ENCODE measurements at places on chromosomes 11 and 22.

DNA sequence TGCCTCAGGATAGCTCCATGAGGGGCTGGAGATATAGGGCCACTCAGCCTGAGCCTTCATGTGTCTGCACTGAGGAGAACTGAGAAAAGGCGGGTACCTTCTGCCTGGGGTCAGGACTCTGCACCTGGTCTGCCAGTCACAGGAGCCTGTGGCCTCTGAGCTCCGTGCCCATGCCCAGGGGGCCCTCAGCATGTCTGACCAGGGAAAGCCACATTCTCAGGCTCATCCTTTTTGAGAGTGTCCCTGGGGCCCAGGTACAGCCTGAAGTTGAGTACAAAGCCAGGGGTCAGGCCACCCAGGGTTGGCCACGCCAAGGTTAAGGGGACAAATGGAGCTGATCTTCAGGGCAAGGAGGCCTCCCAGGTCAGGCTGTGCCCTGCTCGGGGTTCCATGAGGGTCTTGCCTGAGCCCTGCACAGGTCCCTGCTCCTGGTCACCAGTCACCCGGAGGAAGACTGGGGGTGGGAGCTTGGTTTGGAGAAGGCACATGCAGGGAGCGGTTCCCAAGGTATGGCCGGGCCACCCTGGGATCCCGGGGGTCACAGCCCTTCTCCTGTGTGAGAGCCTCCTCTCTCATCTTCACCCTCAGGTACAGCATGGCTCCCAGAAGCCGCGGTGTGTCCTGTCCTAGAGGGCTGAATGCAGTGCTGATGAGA, 6.0 kb downstream of the DENND6B start:
- no peak for DNase-seq

DNA sequence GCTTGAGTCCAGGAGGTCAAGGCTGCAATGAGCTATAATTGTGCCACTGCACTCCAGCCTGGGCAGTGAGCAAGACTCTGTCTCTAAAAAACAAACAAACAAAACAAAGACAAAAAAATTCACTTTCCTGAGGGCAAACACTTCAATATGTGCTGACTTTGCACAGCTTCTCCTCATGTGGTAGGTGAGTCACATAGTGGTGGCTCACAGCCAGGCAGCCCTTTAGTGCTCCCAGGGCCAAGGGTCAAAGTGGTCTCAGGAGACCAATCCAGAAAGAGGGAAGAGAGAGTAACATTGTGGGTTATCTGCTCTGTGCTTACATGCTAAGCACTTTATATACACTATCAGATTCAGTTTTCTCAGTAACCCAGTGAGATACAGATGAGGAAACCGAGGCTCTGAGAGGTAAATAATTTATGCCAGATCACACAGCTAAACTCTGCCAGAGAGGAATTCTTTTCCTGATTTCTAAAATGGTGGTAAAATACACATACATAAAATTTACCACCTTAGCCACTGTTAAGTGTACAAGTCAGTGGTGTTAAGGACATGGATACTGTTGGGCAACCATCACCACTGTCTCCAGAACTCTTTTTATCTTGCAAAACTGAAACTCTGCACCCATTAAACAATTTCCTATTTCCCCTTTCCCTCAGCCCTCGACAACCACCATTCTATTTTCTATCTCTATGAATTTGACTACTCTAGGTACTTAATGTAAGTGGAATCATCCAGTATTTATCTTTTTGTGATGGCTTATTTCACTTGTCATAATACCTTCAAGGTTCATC, 231.7 kb upstream of the NARS2 start:
- DNase-seq = no peak

DNA sequence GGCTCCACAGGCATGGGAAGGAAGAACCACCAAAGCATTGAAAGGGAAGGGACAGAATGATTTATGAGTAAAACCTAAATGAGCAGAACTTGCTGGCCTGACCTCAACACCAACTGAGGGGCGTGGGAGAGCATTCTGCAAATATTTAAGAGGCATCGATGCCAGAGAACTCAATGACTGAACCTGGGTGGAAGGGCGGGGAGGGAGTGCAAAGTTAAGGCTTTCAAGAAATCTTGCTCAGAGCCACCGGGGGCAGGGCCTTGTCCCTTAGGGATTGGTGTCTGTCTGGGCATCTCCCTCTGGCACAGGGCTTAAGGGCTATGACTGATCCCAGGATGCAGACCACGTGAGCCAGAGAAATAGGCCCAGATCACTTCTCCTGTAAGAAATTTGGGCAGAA, 137.1 kb downstream of the ADAMTS15 start:
- no peak for DNase-seq

GRCh38 chr22:29098296-29098695, 25.5 kb downstream of the KREMEN1 start:
- DNase-seq = no peak

Measured in activated CD4-positive, alpha-beta T cell treated with anti-CD3 and anti-CD28 coated beads, Interleukin-2, amount 50 U/mL, for 48 hours (primary cell).